ENCODE measurements at places on chromosomes 2 and 18.

DNA sequence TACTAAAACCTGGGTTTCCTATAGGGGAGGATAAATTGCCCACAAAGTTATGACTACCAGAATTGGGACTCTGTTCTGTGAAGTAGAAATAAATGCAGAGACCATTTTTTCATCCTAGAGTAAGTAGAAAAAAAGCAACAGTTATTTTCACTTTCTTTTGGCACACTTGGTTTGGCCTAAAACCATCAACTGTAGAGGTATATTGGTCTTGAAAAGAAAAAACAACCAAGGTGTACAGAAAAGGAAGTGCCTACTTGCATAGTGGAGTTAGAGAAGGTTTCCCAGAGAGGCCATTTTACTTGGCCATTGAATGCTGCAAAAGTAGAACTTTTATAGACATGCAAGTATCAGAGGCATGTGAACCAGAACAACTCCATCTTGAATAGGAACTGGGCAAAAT, 89.4 kb upstream of the TACR1 start:
- no peak for DNase-seq

DNA sequence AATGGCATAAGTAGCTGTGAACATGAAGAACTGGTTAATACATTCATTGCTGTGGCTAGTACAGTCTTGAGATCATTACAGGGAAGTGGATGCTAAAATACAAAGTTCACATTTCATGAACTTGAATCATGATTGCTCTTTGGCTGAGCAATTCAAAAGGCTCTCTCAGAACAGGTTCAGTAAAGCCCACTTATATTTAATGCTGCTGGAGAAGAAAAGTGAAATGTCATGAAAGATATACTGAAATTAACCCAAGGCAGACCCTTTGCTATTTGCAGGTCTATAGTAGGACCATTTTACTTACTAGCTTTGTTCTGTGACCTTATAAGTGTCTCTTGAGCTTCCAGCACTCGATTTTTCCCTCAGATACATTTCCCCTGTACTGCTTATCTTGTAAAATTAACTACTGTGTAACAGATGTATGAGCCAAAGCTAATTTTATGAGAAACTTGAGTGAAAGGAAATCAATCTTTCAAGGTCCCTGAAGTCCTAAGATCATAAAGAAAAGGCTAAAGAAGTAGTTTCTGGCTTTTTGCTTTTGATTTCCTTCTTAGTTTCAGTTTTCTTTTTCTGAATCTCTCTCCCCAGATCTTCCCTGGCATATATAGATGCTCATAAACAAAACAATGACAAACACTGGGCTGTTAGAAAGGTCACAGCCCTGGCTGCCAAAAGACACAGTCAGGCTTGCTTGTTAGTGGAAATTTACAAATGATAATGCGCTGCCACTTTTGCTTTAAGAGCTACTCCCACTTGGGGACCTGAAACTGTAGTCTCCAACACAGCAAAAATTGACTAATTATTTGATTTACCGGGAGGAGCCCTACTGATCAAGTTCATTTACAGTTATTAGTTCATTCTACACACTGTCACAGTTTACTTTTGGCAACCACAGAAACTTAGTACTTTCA, 132.7 kb upstream of the XPO1 start:
- peak; percentile 28 for DNase-seq

- DNase-seq = no peak
Observed at GRCh38 chr2:159506764-159507440, 109.4 kb downstream of the BAZ2B start.

GRCh38 chr2:144479659-144480058, 40.3 kb downstream of the ZEB2 start:
- no peak for DNase-seq

DNA sequence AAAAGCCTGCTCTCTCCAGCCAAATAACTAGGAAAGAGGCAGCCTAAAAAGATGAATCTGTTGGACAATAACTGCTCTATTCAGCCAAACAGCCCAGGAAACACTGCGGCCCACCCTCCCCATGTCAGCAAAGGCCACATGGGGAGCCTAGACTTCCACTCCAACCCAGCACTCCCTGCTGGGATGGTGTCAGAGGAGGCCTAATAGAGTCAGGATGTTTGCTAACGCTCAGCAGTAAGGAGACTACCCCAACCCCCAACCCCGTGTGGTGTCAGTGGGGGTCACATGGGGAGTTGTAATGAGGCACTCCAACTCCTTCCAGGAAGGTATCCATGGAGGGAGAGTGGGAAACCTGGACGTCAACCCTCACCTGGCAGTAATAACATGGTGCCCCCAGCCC, 41.6 kb downstream of the ZBTB7C start:
- no peak for DNase-seq

DNA sequence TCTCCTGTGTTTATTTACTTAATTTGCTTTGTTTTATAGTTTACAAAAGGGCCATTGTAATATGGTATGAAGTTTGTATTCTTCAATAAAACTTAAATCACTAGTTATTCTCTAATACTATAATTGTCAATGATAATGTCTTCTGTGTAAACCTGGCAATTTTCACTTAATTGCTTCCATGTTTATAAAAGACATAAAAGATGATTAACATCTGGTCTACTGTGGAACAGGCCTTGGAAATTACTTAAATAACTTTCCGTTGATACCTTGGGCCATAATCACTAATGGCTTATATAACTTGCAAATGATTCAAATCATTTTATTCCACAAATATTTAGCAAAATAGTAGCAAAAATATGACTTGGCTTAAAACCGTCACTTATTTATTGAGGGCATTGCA, 743.8 kb downstream of the DSC3 start:
- no peak for DNase-seq

DNA sequence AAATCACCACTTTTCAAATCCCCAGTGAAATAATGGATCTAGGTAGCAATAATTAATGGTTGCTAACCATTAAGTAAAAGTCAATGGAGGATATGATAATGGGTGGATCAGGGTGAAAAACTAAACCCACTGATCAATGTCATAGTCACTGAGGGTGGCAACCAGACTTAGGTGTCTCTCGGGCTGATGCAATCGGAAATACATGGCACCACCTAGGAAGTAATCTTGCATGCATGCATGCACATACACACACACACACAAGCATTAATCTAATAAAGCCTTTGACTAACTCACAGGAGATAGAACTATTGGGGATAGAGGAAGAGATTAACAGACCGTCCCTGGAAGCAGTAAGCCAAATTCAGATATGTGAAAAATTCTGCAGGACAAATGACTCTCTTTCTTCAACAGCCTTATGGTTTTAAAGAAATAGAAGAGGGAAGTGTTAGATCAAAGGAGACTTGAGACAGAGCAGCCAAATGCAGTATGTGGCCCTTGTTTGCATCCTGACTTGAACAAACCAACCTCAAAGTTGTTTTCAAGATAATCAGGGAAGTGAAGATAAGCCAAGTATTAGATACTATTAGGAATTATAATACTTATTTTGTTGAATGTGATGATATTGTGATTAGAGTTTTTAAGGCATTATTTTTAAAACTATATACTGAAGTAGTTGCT, 186.0 kb upstream of the RMP24 start:
- no peak for DNase-seq

- no peak for DNase-seq
Observed at GRCh38 chr2:237058423-237058822, 27.3 kb upstream of the COPS8 start.

GRCh38 chr18:48132797-48133655, 202.6 kb upstream of the SMAD2 start:
- DNase-seq = no peak

DNA sequence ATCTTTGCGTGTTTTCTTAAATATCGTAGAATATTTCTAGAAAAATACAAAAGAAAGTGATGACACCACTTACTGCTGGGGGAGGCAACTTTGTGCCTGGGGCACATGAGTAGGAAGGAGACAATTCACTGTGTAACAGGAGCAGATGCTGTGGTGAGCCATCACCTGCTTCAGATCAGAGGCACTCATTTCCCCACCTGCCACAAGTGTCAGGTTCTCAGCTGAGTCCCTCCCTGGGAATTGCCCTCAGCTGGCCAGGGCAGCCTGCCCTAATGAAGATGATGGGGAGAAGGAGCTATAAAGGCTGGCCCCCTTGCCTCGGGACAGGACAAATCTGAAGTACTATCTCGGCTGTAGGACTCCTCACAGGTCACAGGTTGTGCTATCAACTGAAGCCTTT, 322.8 kb downstream of the STK39 start:
- no peak for DNase-seq

- DNase-seq = peak; percentile 40
Observed at GRCh38 chr18:395456-396250, 104.8 kb downstream of the COLEC12 start.

- no peak for DNase-seq
Observed at GRCh38 chr18:45106331-45106774, 425.7 kb downstream of the SETBP1 start.

DNA sequence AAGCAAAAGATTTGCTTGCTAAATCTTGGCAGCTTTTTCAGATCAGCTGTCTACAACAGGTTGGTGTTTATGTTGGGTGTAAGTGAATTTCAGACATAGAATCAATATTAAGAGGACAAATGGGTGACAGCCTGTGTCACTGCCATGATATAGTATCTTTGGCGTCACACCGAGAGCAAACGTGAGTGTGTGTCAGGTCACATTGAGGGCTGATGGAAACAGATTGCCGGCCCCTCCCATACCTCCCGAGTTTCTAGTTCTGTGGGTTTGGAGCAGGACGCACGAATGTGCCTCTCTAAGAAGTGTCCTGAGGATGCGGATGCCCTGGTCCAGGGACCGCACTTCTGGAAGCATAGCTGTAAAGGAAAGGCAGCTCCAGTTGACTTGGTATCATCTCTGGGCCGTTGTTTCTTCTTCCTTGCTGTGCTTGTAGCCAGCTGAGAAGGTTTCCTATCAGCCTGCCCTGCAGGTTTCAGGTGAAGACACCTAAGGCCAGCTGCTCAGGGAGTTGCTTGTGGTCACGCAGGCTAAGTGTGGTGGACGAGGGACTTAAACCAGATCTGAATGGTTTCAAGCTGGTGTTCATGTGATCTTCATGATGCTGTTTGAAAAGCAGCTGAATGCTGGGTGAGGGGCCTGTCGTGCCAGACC, 6.4 kb downstream of the AGAP1 start:
- DNase-seq = no peak

- DNase-seq = no peak
Observed at GRCh38 chr2:133424876-133425275, 143.4 kb downstream of the NCKAP5 start.

GRCh38 chr2:233747283-233747544, 12.9 kb upstream of the UGT1A1 start:
- DNase-seq = no peak

DNA sequence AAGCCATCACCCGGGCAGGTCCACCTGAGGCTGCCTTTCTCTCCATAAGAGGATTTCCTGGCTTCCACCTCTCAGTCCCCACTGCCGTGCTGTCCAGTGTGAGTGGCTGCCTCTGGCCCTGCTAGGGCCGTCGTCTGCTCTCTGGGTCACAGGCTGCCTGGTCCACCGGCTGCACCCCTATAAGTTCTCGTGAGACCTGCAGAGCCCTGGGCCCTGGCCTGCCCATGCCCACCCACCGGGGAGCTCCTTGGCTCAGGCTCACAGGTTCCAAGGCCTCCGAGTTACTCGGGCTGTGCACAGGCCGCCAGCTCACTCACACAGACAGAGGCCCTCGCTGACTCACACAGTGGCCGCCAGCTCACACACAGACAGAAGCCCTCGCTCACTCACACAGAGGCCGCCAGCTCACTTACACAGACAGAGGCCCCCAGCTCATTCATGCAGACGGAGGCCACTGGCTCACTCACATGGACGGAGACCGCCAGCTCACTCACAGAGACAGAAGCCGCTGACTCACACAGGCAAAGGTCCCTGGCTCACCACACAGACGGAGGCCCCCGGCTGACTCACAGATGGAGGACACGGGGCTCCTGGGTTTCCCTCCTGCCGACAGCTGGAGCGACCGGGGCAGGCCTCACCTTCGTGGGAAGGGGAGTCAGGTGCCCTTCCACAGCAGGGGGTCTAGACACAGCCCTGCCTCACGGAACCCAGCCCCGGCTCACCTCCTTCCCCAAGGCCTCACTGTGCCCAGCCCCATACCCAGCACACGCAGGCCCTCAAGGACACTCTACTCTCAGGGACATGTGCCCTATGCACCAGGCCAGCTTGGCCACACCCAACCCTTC, 334.1 kb upstream of the MYT1L start:
- no peak for DNase-seq

GRCh38 chr2:23446916-23447315, 61.9 kb downstream of the KLHL29 start:
- DNase-seq = no peak

DNA sequence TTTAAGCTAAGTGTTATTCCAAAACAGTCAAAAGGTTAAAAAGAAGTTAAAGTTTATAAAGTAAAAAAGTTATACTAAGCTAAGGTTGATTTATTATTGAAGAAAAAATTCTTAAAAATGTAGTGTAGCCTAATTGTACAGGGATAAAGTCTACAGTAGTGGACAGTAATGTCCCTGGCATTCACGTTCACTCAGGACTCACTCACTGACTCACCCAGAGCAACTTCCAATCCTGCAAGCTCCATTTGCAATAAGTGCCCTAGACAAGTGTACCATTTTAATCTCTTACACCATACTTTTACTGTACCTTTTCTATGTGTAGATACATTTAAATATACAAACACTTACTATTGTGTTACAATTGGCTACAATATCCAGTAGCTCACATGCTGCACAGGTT, 86.1 kb downstream of the CACNB4 start:
- DNase-seq = no peak
